Activated CD8-positive, alpha-beta T cell treated with anti-CD3 and anti-CD28 coated beads, Interleukin-2, amount 10 ng/mL, durations not matched to agents 7 days and 5 days (primary cell): ENCODE measurements at places on chromosomes 5 and 9. TPM values are rescaled to one million over a fixed set of nuclear protein-coding genes. Genes with fewer than 3 reads are reported as not detected.

Gene PRKAA1
- 70.8 TPM for total RNA-seq

GRCh38 chr5:75050415-75050814 lies 1.9 kb downstream of the GCNT4 start:
- DNase-seq = no peak
- peak overlapping the region; percentile 70 for H3K27ac ChIP-seq
- no peaks in the 10 kb centered on the region for H3K27me3 ChIP-seq
- H3K36me3 ChIP-seq = peaks cover 15% of the 10 kb centered on the region
- peaks cover 80% of the 10 kb centered on the region for H3K4me1 ChIP-seq
- H3K4me3 ChIP-seq = peak overlapping the region; percentile 89

DNA sequence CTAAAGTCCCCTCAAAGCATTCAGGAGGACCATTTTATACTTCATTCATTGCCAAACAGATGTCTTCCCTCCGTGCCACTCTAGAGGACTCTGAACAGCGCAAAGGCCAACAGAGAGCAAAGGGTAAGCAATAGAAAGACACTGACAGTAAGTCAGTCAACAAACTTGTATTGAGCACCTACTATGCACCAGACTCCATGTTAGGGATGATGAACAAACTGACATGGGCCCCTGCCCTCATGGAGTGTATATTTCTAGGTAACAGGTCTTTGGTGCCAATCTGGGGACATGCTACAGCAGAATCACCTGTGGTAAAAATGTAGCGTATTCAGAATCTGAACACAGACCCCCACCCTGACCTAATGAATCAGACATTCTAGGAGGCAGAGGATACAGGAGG lies 3.5 kb upstream of the ACO1 start:
- peaks cover 31% of the 10 kb centered on the region for H3K27me3 ChIP-seq
- peaks cover 17% of the 10 kb centered on the region for H3K4me1 ChIP-seq
- no peak overlapping the region for H3K4me3 ChIP-seq
- no peak for DNase-seq
- no peak overlapping the region for H3K27ac ChIP-seq

Gene PLAC8L1
- total RNA-seq = not detected

DNA sequence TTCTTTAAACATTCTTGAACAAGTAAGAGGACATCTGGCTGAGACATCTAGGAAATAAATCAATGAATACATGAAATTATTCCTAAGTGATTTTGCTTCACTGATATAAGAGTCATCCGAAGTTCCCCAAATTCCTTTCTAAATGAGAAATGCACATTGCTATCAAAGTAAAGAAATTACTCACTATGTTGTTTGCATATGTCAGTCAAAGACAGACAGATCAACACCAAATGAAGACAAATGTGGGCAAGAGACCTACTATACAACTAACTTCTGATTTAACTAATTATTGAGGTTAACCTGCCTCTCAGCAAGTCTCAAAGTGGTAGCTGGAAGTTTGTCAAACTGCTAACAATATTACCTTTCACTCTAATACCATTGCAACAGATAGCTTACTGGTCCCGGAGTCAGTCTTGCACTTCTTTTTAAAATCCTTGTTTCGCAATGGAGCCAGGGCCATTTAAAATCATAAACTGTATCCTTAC lies 13.2 kb downstream of the TUT7 start:
- H3K27me3 ChIP-seq = no peaks in the 10 kb centered on the region
- no peak overlapping the region for H3K27ac ChIP-seq
- peaks cover 67% of the 10 kb centered on the region for H3K36me3 ChIP-seq
- no peak overlapping the region for H3K4me3 ChIP-seq
- DNase-seq = no peak
- H3K4me1 ChIP-seq = peaks cover 35% of the 10 kb centered on the region

DNA sequence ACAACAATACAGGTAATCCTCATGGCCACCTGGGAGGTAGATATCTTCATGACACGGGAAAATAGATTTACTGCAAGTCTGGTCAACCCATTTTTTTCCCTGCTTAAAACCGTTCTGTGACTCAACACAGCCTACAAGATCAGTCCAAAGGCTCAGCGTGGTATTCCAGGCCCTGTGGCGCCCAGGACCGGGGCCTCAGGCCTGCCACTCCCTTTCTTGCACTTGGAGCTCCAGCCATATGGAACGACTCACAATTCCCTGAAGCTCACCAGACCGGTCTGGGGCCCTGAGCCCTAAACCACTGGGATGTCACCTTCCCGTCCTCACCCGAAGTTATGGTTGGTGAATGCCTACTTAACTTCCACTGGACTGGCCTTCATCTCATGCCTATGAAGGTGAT lies 6.5 kb upstream of the MLANA start:
- no peak for DNase-seq
- H3K4me1 ChIP-seq = peaks cover 26% of the 10 kb centered on the region
- peaks cover 7% of the 10 kb centered on the region for H3K27me3 ChIP-seq
- no peak overlapping the region for H3K27ac ChIP-seq
- H3K4me3 ChIP-seq = no peak overlapping the region

Gene GBGT1
- 3.1 TPM for total RNA-seq

GRCh38 chr5:36870399-36871040 lies 6.0 kb upstream of the NIPBL start:
- H3K4me1 ChIP-seq = peaks cover 26% of the 10 kb centered on the region
- H3K4me3 ChIP-seq = no peak overlapping the region
- DNase-seq = no peak
- H3K27me3 ChIP-seq = no peaks in the 10 kb centered on the region

GRCh38 chr9:129007035-129007765 lies 20.9 kb downstream of the SH3GLB2 start:
- H3K4me3 ChIP-seq = no peak overlapping the region
- no peaks in the 10 kb centered on the region for H3K27me3 ChIP-seq
- no peak for DNase-seq
- H3K4me1 ChIP-seq = no peaks in the 10 kb centered on the region
- H3K27ac ChIP-seq = no peak overlapping the region

- H3K4me3 ChIP-seq = no peak overlapping the region
- H3K27me3 ChIP-seq = peaks cover 53% of the 10 kb centered on the region
- peaks cover 2% of the 10 kb centered on the region for H3K36me3 ChIP-seq
Observed at GRCh38 chr5:107668154-107669095, 2.3 kb downstream of the EFNA5 start.

DNA sequence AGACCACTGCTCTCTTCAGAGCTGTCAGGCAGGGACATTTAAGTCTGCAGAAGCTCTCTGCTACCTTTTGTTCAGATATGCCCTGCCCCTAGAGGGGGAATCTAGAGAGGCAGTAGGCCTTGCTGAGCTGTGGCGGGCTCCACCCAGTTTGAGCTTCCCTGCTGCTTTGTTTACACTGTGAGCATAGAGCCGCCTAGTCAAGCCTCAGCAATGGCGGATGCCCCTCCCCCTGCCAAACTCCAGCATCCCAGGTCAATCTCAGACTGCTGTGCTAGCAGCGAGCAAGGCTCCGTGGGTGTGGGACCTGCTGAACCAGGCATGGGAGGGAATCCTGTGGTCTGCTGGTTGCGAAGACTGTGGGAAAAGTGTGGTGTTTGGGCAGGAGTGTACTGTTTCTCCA lies 59.9 kb downstream of the CAVIN4 start:
- no peak overlapping the region for H3K27ac ChIP-seq
- no peaks in the 10 kb centered on the region for H3K36me3 ChIP-seq

DNA sequence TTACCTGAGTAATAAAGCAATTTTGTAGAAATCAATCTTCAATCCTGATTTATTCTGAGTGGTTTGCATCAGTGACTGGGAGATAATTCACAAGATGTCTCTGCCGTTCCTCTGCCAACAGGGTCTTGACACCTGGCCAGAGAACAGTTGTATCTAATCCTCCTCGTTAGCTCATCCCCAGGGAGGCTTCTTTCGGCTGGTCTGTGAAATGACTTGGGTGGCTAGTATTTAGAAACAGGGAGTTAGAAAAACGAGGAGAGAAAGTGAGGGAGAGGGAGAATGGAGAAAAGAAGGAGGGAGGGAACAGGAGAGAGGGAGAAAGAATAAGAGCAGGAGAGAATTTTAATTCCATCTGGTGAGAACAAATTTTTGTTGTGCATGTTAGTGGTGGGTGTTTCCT lies 600.2 kb upstream of the TLE4 start:
- H3K4me1 ChIP-seq = no peaks in the 10 kb centered on the region
- no peak overlapping the region for H3K27ac ChIP-seq
- no peaks in the 10 kb centered on the region for H3K27me3 ChIP-seq
- H3K4me3 ChIP-seq = no peak overlapping the region
- no peaks in the 10 kb centered on the region for H3K36me3 ChIP-seq
